ENCODE measurements at places on chromosomes 11 and 22.

DNA sequence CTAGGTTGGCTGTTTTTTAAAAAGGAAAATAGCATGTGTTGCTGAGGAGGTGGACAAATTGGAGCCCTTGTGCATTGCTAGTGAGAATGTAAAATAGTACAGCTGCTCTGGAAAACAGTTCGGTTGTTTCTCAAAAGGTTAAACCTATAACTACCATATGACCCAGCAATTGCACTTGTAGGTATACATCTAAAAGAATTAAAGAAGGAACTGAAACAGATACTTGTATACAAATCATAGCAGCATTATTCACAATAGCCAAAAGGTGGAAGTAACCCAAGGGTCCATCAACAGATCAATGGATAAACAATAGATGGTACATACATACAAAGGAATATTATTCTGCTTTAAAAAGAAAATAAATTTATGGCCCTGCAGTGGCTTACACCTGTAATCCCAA is 111.4 kb downstream of the CSTPP1 start:
- no peak for DNase-seq

GRCh38 chr22:47422736-47423135 is 660.3 kb downstream of the TBC1D22A start:
- no peak for DNase-seq

DNA sequence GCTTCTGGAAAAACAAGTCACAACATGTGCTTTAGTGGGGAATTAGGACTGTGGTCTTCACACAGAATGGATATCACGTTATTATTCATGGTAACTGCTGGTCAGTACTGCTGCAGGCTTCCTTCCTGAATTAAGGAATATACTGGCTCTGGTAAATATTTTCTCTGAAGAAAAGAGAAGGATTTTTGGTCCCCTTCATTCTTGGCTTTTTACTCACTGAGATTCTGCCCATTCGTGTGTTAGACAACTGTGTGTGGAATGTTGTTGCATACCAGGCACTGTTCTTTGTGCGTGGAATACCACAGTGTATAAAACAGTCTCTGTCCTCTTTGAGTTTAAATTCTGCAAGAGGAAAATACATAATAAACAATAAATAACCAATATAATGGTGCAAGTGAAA is 80.3 kb downstream of the ALX4 start:
- no peak for DNase-seq

- DNase-seq, result no peak
These were observed 1.9 kb downstream of the BLID start for GRCh38 chr11:122113836-122114825.

DNA sequence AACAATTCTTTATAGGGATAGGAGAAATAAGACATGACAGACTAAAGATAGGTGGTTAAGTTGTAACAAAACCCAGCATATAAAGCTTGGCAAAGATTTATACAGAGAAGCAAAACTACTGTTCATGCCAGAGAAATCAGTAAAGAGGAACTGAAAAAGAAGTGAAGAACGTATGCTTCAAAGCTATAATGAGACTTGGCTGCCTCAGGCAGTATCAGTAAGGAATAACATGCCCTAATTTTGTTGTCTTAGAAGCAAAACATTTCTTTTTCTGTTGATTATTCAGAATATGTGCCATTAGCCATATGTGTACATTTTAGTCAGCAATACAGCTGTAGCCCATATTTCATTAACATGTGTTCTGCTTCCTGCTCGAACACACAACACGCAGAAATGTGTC is 403.2 kb downstream of the NELL1 start:
- no peak for DNase-seq

- no peak for DNase-seq
These were observed 9.4 kb downstream of the DRD2 start for GRCh38 chr11:113465786-113466185.

- no peak for DNase-seq
These were observed 219.4 kb upstream of the RAG2 start for GRCh38 chr11:36817336-36817965.

GRCh38 chr22:19167106-19167869 is 11.2 kb downstream of the SLC25A1 start:
- no peak for DNase-seq

DNA sequence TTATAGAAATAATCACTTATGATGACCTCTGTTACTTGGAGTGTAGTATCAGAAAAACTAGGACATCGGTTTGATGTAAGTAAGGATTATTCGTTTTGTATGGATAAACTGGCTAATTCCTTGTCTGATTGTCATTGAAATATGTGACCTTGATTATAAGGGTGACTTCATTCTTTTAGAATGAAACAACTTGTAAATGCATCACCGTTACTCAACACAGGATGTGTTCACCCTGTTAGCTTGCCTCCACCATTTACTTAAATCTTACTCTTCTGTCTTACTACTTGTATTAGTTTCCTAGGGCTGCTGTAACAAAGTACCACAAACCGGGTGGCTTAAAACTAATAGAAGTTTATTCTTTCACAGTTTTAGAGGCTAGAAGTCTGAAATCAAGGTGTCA is 7.9 kb downstream of the SFI1 start:
- no peak for DNase-seq

DNA sequence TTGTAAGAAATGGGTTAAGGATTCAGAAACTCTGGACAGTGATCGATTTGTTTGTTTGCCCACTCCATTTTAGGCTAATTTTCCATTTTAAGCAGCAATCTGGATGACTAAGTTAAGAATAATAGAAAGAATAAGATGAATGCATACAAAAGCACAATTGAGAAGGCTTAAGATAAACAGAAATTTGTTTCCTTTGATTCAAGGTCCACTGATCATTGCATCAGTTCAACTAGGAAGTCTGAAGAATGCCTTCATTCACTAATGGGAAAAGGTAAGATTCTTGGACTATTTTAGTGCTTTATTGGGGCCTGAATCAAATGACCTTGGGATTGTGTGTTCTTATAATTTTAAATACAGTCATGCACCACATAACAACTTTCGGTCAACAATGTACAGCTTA is 140.8 kb downstream of the CADM1 start:
- no peak for DNase-seq

DNA sequence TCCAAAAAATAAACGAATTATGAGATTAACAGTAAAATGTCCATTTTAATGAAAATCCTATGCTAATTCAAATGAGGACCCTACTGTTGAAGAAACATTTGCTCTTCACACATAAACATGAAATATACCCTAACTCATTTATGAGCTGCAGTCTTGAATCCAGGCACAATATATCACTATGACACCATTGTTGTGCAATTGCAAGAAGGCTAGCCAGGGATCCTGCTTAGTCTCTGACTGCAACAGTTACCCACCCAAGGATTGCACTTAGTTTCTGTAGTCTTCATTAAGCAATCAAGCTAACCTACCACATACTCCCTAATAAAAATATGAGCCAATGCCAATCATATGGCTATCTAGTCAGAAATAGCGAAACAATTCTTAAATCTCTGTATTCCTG is 981.0 kb upstream of the FAT3 start:
- DNase-seq, result no peak

DNA sequence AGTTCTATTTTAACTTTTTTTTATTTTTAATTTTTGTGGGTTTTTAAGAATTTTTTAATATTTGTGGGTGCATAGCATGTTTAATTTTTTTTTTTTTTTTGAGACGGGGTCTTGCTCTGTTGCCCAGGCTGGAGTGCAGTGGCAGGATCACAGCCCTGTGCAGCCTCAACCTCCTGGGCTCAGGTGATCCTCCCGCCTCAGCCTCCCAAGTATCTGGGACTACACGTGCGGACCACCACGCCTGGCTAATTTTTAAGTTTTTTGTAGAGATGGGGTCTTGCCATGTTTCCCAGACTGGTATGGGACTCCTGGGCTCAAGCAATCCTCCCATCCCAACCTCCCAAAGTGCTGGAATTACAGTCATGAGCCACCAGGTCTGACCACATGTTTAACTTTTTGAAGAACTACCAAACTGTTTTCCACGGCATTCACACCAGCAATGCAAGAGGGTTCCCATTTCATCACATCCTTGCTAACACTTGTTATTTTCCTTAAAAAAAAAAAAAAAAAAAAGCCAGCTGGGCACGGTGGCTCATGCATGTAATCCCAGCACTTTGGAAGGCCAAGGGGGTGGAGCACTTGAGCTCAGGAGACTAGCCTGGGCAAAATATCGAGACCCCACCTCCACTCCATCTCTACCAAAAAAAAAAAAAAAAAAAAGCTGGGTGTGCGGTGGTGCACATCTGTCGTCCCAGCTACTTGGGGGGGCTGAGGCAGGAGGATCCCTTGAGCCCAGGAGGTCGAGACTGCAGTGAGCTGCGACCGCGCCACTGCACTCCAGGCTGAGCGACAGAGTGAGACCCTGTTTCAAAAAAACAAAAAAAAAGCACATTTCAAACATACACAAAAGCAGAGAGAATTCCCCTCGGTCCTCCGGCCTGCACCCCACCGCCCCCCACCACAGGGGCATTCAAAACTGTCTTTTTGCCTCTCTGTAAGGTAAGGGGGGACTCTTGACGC is 16.7 kb upstream of the TXNRD2 start:
- no peak for DNase-seq

- no peak for DNase-seq
These were observed 43.6 kb downstream of the BRD1 start for GRCh38 chr22:49783926-49784629.

GRCh38 chr11:65448418-65449105 is 26.0 kb downstream of the NEAT1 start:
- no peak for DNase-seq

DNA sequence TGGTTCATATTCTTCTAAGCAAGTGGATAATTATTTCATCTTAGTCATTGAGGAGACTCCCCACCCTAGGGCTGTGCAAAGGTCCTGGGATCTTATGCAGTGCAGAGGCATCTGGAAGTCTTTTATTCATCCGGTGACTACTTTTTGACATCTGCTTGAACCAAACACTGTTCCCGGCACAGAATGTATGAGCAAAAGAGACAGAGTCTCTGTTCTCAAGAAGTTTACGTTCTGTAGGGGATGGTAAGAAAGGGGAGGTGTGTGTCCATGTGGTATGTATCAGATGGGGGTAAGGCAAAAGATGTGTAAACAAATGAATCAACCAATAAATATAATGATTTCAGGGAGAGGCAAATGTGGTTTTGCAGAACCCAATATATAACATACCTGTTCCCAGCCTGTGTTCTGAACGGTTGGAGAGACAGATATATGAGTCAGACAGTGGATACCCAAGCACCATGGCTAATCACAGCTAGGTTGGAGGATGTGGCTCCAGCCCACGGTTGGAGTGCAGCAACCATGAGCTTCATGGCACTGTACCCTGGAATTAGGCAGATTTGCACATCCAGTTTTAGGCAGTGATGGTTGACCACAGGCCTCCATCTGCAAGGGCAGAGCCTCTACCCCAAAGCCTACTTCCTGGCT is 75.1 kb upstream of the CADM1 start:
- no peak for DNase-seq

GRCh38 chr11:31419138-31419537 is 49.5 kb downstream of the DNAJC24 start:
- DNase-seq, result no peak

GRCh38 chr11:17547051-17547577 is at the start of gene OTOG:
Gene OTOG (plus strand): TSS chr11:17547259. CDS start chr11:17547373, 114 bp downstream.
- DNase-seq, result no peak

DNA sequence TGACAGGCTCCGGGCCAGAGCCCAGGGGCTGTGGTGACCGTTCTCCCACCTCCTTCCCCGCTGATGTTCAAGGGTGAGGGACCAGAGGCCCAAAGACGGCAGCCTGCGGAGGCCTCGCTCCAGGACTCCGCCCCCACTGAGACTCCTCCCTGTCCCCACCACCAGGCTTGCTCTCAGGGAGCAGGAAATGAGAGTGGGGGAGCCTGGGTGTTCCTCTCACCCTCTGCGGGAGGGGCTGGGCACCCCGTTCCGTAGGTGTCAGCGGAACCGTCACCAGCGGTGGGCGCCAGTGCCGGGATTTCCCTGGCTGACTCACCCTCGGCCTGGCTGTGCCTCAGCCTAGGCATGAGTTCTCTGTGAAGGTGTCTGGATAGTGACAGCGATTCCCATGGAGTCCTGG is 15.7 kb downstream of the DAGLA start:
- no peak for DNase-seq

DNA sequence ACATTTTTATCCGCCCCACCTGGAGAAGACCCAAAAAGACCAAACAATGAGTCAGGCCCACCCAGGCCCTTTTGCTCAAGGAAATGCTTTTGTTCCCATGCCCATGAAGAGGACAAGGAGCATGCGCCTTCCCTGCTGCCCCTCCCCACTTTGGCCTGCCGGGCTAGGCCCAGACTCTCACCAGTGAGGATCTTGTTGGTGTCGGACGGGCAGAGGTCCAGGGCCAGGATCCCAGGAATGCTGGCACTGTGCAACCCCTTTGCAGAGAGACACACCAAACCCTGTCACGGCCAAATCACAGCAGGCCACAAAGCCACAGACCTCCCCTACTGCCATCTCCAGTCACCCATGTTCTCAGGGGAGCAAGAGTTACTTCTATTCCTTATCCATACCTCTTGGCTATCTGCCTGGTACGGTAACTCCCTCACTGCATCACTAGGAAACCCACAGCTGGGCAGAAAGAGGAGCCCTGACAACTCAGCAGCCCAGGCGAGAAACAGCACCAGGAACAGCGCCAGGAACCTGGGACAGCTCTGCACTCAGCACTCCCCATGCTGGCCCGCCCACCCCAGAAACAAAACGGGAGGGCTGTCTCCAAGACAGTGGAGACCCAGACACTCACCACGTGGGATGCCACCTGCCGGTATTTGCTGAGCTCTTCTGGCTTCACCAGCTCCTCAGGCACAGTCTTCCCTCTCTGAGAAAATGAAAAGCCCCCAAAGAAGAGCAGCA is 5.5 kb downstream of the PRPF19 start:
- DNase-seq, result no peak

- DNase-seq, result no peak
These were observed 94.1 kb upstream of the SC5D start for GRCh38 chr11:121198491-121198890.

- no peak for DNase-seq
These were observed 741 bp upstream of the TALDO1 start for GRCh38 chr11:746289-747157.

GRCh38 chr11:19087658-19088057 is 27.1 kb upstream of the MRGPRX2 start:
- DNase-seq, result no peak

DNA sequence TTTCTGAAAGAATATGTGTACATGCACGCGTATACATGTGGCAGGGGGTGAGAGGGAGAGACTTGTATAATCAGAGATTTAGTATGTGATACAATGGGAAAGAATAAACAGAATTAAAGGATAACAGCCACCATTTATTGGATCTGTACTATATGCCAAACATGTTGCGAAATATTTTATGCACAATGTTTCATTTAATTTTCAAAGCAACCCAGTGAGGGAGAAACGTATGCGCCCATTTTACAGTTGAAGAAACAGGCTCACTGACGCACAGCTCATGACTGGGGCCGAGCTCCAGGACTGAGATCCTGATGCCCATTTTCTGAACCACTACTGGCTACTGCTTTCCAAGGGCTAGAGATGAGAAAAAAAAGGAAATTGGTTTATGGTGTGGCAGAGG is 3.3 kb upstream of the OAF start:
- DNase-seq, result no peak

DNA sequence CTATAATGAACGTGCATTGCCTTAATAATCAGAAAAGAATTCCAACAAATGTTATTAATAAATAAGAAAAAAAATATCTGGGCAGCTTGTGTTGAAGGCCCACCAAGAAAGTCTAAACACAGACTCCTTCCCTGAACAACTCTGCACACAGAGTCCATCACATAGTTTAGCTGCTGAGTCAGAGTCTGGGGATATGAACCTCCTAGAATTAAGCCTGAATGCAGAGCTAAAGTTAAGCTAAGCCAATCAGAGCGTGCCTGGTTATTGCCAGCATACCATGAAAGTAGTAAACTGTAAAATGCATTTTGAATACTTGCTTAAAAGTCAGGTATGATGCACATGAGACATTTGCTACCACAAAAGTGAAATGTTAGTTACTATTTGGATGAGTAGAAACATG is 25.6 kb upstream of the TENM4 start:
- no peak for DNase-seq

- no peak for DNase-seq
These were observed 18.6 kb downstream of the ARHGEF12 start for GRCh38 chr11:120354779-120355178.

Data from cortex of kidney (tissue), 1 donor.